Muscle of back (tissue), 13 donors: ENCODE measurements at places on chromosomes 7 and 10.

DNA sequence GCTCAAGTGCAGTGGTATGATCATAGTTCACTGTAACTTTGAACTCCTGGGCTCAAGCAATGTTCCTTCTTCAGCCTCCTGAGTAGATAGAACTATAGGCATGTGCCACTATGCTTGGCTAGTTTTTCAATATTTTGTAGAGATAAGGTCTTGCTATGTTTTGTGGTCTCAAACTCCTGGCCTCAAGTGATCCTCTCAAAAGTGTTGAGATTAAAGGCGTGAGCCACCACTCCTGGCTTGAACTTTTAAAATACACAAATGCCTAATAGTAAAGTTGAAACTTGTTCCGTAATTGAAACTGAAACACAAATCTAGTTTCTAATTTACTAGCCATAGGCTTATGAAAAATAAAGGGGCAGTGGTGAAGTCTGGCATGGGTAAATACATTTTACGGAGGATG lies 65.7 kb downstream of the AP3M1 start:
- no peak for DNase-seq

DNA sequence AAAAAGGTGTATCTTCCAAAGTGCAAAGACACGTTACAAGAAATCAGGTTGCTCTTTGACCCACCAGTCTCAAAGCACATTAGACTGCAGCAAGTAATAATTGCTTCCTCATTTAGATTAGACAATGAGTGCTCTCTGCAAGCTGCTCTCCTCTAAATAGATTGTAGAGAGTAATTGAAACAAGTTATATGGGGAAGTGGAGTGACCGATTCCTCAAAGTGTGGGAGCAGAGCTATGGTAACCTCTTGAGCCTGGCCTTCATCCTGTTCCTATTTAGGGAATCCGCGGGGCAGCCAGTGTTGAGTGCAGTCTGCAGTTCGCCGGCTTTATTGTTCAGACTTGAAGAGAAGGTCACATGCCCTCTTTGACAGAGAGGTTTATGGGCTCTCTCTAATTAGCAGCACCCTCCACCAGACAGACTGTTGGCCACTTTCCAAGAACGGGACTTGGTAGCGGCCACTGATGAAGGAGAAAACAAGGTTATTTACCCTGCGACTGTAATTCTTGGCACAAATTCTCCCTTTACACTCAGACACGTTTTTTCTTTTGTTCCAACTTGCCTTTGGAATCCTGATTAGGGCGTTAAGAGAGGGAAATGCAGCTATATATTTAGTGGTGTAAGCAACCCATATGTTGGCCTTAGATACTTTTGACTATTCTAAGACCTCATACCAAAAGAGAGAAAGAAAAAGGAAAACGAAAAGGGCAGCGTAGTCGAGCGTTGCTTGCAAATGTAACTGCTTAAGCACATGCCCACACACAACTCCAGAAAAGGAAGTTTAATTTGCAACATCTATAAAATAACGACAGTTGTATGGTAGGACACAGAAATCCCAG lies 107.5 kb downstream of the REEP3 start:
- peak; percentile 86 for DNase-seq

DNA sequence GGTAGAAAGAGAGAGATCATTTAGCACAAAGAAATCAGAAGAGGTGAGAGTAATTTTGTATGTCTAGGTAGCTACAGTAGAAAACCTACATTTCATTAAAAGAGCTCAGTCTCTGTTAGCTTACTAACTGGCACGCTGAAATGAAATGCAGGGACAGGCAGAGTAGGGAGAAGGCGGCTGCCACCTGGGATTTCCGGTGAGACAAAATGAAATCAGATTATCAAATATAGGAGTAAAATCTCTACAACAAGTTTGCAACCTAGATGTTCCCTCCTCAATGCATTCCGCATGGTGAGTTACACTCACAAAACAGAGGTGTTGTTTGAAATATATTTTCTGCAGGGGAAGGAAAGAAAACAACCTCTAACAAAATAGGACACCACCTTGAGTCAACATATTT lies 55.9 kb downstream of the VOPP1 start:
- DNase-seq: no peak

DNA sequence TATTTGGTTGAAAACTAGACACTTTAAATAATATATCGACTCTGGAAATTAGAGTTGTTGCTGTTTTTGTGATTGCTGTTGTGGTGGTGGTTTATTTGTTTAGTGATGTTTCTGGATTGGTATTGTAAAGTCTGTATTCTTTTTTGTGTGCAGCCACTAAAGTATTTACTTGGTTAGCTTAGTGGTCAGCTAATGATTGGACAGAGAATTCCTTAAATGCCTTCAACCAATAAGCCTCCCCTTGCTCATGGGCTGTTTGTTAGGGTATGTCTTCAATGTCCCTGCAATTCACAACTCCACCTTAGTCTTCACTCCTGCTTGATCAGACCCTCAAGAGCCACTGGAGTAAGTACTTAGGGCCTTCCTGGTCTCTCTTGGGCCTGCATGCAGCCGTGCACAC lies 71.0 kb downstream of the PAXIP1 start:
- no peak for DNase-seq

- DNase-seq: no peak
Observed at GRCh38 chr7:80440883-80441282, 71.0 kb downstream of the GNAT3 start.
